ENCODE measurements at places on chromosomes 13 and 19.

DNA sequence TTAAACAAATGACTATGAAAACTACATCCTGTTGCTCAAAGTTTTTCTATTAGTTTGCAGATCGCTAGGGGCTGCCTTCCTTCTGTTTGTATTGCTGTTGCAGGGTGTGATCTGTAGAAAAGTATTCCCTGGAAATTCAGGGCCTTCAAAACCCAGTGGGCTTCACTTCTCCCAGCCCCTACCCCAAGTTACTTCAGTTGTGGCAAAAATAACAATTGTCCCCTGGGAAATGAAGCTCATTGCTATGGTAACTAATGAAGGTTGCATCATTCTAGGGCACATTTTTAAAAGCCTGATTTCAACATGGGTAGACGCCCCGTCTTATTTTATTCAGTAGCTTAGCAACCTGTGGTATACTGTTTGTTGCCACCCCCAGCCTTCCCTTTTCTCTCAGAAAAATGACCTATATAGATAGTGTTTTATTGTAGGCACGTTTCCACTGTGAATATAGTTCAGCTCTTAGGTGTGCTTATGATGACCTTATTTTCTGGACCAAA, 60.9 kb downstream of the WDFY2 start:
- peak overlapping the region; percentile 81 for H3K27ac ChIP-seq
- peak; percentile 74 for DNase-seq
- peaks cover 61% of the 10 kb centered on the region for H3K4me1 ChIP-seq
- H3K4me3 ChIP-seq = peak overlapping the region; percentile 8
- H3K36me3 ChIP-seq = peaks cover 5% of the 10 kb centered on the region

DNA sequence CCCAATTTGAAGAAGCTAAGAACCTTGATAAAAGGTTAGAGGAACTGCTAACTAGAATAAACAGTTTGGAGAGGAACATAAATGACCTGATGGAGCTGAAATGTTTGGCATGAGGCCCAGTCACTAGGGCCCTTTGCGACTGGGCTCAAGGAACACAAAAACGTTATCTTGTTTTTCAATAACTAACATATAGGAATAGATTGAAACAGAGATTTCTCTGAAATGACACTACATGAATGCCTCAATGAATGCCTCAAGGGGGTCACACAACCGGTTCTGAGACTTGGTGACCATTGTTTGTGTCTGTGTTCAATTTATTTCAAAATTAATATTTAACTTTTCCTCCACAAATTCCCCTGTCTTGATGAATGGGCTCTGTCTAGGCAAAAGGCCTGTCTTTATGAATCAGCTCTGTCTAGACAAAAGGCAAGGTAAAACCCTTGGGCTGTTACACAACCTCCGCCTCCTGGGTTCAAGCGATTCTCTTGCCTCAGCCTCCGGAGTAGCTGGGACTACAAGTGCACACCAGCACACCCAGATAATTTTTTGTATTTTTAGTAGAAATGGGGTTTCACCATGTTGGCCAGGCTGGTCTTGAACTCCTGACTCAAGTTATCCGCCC, 932 bp upstream of the ZNF486 start:
- DNase-seq = no peak
- H3K4me1 ChIP-seq = no peaks in the 10 kb centered on the region
- H3K4me3 ChIP-seq = no peak overlapping the region
- no peaks in the 10 kb centered on the region for H3K27me3 ChIP-seq

DNA sequence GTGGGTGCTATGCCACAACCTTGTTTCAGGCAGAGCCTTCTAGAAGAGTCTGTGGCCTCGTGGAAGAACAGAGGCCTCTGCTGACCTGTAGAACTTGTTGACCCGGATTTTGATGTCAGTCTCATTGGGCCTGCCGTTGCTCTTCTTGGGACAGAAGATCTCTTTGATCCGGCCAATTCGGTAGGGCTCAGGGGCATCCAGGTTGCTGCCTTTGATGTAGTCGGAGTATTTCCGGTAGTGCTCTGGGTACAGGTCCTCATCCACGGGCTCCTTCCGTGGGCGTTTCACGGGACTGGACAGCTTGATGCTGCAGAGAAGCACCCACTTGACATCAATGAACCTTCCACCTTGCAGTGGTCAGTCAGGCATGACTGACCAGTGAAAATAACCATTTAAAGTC, 24.0 kb upstream of the EIF3G start:
- no peaks in the 10 kb centered on the region for H3K4me1 ChIP-seq
- H3K27me3 ChIP-seq = no peaks in the 10 kb centered on the region
- H3K27ac ChIP-seq = no peak overlapping the region
- no peak for DNase-seq

DNA sequence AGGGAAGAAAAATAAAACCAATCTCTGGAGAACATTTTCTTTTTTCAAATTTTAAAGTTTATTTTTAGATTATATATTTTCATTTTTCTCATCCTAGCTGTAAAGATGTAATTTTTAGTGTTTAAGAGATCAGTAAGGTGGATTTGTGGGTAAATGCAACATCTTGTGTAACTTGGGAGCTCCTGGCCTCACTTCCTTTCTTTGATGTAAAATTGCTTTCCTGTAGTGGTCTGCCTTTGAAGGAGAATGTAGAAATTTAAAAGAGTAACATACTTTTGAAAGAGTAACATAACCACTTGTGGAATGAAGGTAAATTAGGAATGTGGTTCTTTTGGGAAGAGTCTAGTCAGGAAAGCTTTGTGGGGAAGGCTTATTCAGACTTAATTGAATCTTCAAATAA, 95.7 kb upstream of the AKAP11 start:
- H3K27me3 ChIP-seq = no peaks in the 10 kb centered on the region
- H3K36me3 ChIP-seq = no peaks in the 10 kb centered on the region
- H3K27ac ChIP-seq = no peak overlapping the region
- H3K4me1 ChIP-seq = no peaks in the 10 kb centered on the region
- DNase-seq = no peak

DNA sequence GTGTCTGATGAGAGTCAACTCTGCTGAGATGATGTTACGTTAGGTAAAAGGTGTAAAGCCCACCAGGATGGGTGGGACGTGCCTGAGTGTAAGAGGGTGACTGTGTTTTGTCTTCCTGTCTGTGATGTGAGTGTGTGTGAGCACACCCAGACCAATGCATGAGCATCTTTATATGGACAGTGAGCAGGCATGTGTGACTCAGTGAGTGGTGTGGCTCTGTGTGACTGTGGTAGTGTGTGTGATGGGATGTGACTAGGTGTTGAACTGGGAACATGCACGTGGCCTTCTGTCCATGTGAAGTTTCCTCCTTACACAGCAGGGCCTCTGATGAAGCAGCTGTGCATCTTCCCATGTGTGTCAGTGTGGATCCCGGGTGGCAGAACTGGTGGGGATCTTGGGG, 17.8 kb upstream of the LGALS16 start:
- no peak overlapping the region for H3K27ac ChIP-seq
- H3K27me3 ChIP-seq = peaks cover 20% of the 10 kb centered on the region
- H3K4me1 ChIP-seq = no peaks in the 10 kb centered on the region
- no peak for DNase-seq
- no peaks in the 10 kb centered on the region for H3K36me3 ChIP-seq
